ENCODE measurements at places on chromosomes 4 and X. TPM values are rescaled to one million over a fixed set of nuclear protein-coding genes. Genes with fewer than 3 reads are reported as not detected.

Gene C1QTNF7
- not detected for total RNA-seq

Gene HMGN5
- total RNA-seq: 3.3 TPM

Gene AIFM1
- total RNA-seq: 49.1 TPM

Gene NLGN4X
- total RNA-seq: not detected

Gene NUP62CL
- 1.8 TPM for total RNA-seq

Gene KLB
- total RNA-seq: not detected

Gene FGF13
- not detected for total RNA-seq

Gene TLR3
- 1.2 TPM for total RNA-seq

Gene ARHGAP24
- 1.0 TPM for total RNA-seq

Gene MUC7
- total RNA-seq: not detected

Gene PPP3CA
- total RNA-seq: 42.6 TPM

Gene FAM184B
- not detected for total RNA-seq

Gene CPZ
- total RNA-seq: not detected

Gene CLGN
- total RNA-seq: 0.26 TPM

Gene MAPK10
- 0.28 TPM for total RNA-seq

Gene TSPAN5
- total RNA-seq: 24.9 TPM

Gene DNAAF6
- total RNA-seq: not detected

Gene RAI2
- total RNA-seq: not detected

Gene NHS
- 0.14 TPM for total RNA-seq

Gene MID2
- total RNA-seq: 0.74 TPM

Gene PGK1
- total RNA-seq: 625 TPM

Gene CENPU
- total RNA-seq: 60.2 TPM

Gene JCHAIN
- total RNA-seq: not detected

Gene SOWAHD
- not detected for total RNA-seq

Gene PROM1
- 0.92 TPM for total RNA-seq

Gene GAGE12F
- total RNA-seq: not detected

Gene CXCL1
- not detected for total RNA-seq

Gene NR0B1
- total RNA-seq: not detected

Gene GAGE12E
- not detected for total RNA-seq

Gene BMP3
- total RNA-seq: 0.08 TPM

Gene INTU
- 0.50 TPM for total RNA-seq

Gene G3BP2
- 107 TPM for total RNA-seq

Gene OPN1MW
- total RNA-seq: not detected

Gene ZCCHC18
- total RNA-seq: 3.1 TPM

Gene CFAP99
- not detected for total RNA-seq

Gene ARHGEF6
- 45.8 TPM for total RNA-seq

Gene HAUS7
- 39.0 TPM for total RNA-seq

Gene MORC4
- total RNA-seq: 3.1 TPM

Gene MGST2
- 19.0 TPM for total RNA-seq

Gene MAGEB1
- not detected for total RNA-seq

Gene CSN3
- not detected for total RNA-seq

Gene RGN
- total RNA-seq: not detected

Gene HDAC6
- 66.0 TPM for total RNA-seq

Gene MTHFD2L
- total RNA-seq: 8.4 TPM

Gene MRFAP1L1
- total RNA-seq: 44.0 TPM

Gene SSX2B
- total RNA-seq: not detected

Gene TMEM175
- 26.5 TPM for total RNA-seq

Gene PF4V1
- not detected for total RNA-seq

Gene SSR4
- 266 TPM for total RNA-seq

Gene APEX2
- 24.1 TPM for total RNA-seq

Gene UFSP2
- 22.7 TPM for total RNA-seq

Gene GPR50
- total RNA-seq: not detected

Gene TRIM75
- not detected for total RNA-seq

Gene UGT2B7
- not detected for total RNA-seq

Measured in natural killer cell treated with Interleukin-12 subunit alpha and Interleukin-12 subunit beta and Interleukin-15 and Interleukin-18, amount 100 ng/mL, for 72 hours (primary cell).